ENCODE measurements at places on chromosomes 2 and 18. TPM values are rescaled to one million over a fixed set of nuclear protein-coding genes. Genes with fewer than 3 reads are reported as not detected.

Gene IL36RN
- not detected for total RNA-seq

Gene DTNA
- 20.9 TPM for total RNA-seq

Gene HOXD10
- total RNA-seq: 18.1 TPM

Gene ZSWIM2
- not detected for total RNA-seq

Gene SIX3
- total RNA-seq: not detected

Gene MC5R
- total RNA-seq: 6.7 TPM

Gene PID1
- 6.9 TPM for total RNA-seq

Gene EIF2AK3
- 23.2 TPM for total RNA-seq

Gene CIB4
- not detected for total RNA-seq

Gene SALL3
- not detected for total RNA-seq

Gene MYOM1
- not detected for total RNA-seq

Gene ALPG
- total RNA-seq: 0.12 TPM

Gene EVX2
- not detected for total RNA-seq

Gene BOLL
- not detected for total RNA-seq

Gene EFHD1
- 0.24 TPM for total RNA-seq

Gene TMEM178A
- not detected for total RNA-seq

Gene GALNT3
- not detected for total RNA-seq

Gene LBX2
- total RNA-seq: 0.45 TPM

Gene MALL
- 184 TPM for total RNA-seq

Gene UGT1A8
- not detected for total RNA-seq

Gene LYPD6
- 40.4 TPM for total RNA-seq

Gene NEU2
- total RNA-seq: not detected
